ENCODE measurements at places on chromosomes 7 and 10.

- DNase-seq = no peak
Measured at GRCh38 chr7:135753616-135754413, 5.2 kb upstream of the FAM180A start.

- DNase-seq = no peak
Measured at GRCh38 chr7:309586-310228, 19.7 kb downstream of the FOXL3 start.

DNA sequence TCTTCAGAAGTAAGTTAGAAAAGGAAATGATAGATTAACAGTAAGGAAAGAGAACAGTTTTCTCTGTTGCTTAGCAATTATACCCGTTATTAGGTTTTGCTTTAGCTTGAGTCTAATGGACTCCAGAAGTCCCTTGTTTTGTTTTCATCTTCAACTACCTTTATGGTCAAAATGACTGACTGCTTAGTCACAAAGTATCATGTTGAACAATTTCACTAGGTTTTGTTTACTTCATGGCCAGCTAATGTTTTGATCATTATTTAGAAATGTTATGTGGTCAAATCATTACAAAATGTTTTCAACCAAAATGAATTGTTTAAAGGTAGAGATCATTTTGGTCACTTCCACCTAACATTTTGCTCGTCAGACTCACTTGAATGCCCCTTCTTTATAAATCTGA, 1.9 kb downstream of the UBN2 start:
- no peak for DNase-seq

- DNase-seq = no peak
Measured at GRCh38 chr7:105877736-105878135, 1.3 kb upstream of the ATXN7L1 start.

DNA sequence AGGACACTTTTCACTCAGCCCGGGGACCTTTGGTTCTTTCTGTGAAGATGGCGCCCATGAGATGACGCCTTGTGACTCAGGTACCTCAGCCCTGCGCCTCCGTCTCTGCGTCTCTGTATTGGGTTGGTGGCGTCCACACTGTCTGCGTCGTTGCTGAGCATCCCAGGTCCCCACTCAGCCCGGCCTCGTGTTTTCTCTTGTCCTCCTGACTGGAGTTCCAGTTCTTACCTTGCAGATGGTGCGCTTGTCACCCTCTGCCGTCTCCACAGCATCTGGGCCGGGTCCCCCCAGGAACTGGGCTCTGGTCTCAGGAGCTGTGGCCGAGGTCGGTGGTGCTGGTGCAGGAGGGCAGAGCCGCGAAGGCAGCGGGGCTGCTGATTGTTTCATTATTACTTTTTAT, 150.4 kb downstream of the WDR37 start:
- no peak for DNase-seq

DNA sequence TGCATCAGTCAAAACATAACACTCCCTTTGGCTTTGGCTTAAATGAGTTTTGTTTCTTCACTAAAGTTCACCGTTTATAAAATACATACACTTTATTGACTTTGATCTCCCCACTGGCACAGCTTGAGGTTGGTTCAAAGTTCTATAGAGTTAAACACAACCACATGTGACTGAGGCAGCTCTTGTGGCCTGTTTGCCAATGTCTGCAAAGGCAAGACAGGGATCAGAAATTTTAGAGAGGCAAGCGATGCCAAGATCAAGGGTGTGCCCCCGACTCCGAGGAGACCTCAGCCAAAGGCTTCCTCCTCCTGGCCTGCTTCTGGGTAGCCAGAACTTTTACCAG, 129.8 kb upstream of the JCAD start:
- DNase-seq = no peak

DNA sequence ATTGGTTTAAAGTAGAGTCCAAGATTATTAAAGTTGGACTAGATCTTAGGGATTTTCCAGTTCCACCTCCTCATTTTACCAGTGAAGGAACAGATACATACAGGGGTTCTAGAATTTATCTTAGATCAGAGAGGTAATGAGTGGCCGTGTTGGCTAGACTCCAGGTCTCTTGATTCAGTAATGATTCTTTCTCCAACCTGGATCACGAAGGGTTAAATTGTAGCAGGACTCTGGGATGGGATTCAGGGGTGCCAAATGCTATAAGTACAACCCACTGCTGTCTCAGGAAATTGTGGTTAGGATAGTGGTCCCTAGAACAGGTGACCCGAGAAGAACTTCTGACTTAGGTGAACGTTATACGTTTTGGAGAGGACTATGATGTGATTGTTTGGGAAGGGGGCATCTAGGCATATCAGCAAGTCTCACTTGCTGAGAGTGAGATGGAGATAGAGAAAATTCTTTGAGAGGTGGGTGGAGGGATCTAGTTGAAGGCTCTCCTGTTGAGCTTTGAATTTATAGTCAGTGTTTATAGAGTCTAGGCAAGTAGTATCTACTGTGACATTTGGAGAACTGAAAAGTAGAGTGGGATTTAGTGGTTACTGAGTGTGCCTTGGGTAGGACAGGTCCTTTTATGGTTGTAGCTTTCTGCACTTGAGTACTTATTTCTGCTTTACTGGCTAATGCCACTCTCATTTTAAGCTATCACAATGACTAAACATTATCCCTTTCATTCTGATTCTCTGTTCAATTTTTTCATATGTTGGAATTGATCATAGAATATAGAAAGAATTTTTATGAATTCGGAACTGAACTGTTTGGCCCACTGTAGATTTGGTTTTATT, 58.3 kb downstream of the ST7 start:
- no peak for DNase-seq

DNA sequence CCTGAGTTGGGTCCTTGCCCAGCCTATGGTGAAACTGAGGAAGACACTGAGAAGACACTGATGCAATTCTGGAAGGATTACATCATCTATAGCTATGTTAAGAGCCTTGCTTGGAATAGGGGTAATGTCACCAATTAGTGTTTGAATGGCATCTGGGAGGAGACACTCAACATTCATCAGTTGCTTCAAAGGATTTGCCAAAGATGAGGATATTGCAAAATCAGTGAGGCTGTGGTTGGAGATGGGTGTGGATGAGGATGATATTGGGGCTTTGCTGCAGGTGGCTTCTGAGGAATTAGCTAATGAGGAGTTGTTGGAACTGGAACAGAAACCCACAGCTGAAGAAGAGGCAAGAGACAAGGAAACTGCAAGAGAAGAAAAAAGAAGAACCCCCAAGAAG, 146.7 kb upstream of the SP4 start:
- no peak for DNase-seq

GRCh38 chr10:128421371-128422160, 295.3 kb upstream of the MKI67 start:
- no peak for DNase-seq
